Epithelial cell of proximal tubule (primary cell): ENCODE measurements at places on chromosomes 11 and 22.

GRCh38 chr11:127651175-127651887 lies 650.8 kb upstream of the KIRREL3 start:
- DNase-seq = peak; percentile 67

- no peak for DNase-seq
Measured at GRCh38 chr11:41789376-41789775, 329.9 kb upstream of the LRRC4C start.

GRCh38 chr11:28400331-28401100 lies 292.3 kb downstream of the METTL15 start:
- DNase-seq = no peak

GRCh38 chr11:11296434-11296833 lies 56.6 kb downstream of the CSNK2A3 start:
- no peak for DNase-seq

DNA sequence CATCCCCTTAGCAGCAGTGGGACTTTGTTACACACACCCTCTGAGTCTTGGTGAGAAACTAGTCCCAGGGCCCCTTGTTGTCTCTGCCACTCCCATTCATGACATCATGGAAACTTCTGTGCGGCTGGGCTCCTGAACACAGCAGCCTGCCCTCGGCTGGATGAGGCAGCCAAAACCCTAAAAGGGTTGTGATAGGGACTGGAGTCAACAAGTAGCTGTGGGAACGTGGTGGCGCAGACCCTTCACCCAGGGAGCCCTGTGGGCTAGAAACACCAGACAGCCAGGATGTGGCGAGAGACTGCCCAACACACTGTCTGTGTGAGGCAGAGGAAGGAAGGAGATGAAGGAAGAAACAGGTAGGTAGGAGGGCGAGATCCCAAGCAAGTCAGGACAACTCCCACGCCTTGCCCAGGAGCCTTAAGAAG lies 3.9 kb downstream of the CD3D start:
- DNase-seq = no peak

GRCh38 chr22:45083659-45084305 lies 74.0 kb upstream of the PHF21B start:
- DNase-seq = peak; percentile 12

- DNase-seq = no peak
Measured at GRCh38 chr11:723120-723883, 17.3 kb downstream of the EPS8L2 start.

GRCh38 chr11:15334766-15335165 lies 220.0 kb downstream of the INSC start:
- DNase-seq = no peak

- no peak for DNase-seq
Measured at GRCh38 chr22:29128891-29129807, 56.3 kb downstream of the KREMEN1 start.

- no peak for DNase-seq
Measured at GRCh38 chr11:26229981-26230380, 101.9 kb upstream of the ANO3 start.
